ENCODE measurements at places on chromosomes 11 and 22.

DNA sequence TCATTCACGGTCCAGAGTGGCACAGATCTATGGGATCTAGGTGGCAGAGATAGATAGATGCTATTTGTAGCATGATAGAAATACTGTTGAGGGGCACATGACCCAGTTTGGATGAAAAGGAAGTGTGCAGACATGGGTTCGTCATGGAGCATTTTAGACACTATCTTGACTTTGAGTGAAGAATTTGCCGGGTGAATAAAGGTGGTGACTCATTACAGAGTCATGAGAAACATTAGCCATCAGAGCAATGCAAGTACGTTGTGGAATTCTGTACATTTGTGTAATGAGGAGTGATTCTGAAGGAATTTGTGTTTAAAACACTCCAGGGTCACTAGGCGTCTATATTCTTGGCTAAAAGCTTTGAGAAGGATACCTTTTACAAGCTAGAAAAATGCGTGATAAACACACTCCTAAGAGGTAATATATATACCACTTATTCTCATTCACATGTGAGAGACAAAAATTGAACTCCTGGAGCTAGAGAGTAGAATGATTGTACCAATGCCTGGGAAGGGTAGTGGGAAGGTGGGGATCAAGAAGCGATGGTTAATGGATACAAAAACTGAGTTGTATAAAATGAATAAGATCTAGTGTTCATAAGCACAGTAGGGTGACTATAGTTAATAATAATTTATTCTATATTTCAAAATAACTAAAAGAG, 593.7 kb upstream of the LUZP2 start:
- peak; percentile 86 for DNase-seq

DNA sequence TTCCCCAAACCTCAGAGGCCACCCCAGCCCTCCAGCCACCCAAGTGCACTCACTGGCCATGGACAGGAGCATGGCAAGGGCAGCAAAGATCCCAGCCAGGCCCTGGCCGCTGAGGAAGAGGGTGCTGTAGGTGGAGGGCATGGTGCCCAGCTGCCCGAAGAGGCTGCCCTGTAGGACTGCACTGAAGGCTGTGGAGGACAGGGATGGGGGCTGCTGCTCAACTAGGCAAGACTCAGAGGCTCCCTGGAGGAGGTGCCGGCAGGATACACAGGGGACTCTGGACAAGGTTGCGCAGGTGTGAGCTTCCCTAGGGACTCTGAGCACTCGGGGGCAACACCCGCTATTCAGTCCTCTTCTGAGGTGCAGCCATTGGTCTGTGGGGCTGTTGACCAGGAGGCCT, 3.1 kb downstream of the SLC29A2 start:
- no peak for DNase-seq

- peak; percentile 13 for DNase-seq
Measured at GRCh38 chr11:123841174-123841573, 35.0 kb upstream of the OR6M1 start.

GRCh38 chr22:43553451-43554258, 141.8 kb downstream of the MPPED1 start:
- DNase-seq: no peak
